ENCODE measurements at places on chromosomes 5 and 9. TPM values are rescaled to one million over a fixed set of nuclear protein-coding genes. Genes with fewer than 3 reads are reported as not detected.

DNA sequence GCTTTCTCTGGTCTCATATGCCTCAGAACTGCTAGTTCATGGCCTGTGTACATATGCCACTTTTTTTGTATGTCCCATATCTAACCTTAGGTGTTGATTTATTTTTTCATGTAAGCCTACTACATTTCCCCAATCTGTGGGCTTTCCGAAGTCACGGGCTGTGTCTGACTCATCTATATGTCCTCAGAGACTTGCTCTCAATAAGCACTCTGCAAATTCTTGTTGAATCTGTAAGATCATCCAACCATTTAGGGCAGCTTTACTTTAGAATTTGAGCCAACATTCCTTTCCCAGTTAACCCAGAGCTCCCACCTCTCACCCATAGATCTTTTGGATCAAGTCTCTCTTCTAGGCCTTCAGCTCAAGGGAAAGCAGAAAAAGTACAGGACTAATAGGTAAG is 263.4 kb downstream of the SEC61B start:
- DNase-seq = no peak

DNA sequence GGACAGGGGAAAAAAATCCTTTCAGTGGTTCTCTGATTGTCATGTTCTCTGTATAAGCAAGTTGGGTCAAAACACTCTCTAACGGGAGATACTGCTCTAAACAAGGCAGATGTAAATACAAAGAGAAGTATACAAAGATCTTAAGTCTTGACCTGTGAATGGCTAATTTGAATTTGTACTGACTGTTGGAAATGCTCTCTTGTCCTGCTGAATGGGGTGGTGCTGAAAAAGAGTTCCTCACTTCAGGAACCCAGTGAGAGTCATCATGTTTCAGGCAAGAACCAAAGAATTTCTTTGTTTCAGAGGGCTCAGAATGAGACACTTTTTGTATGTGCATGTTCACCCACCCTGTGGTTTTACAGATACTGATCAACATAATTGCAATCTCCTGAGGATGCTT is 461.0 kb downstream of the NR2F1-AS1 start:
- DNase-seq = no peak

DNA sequence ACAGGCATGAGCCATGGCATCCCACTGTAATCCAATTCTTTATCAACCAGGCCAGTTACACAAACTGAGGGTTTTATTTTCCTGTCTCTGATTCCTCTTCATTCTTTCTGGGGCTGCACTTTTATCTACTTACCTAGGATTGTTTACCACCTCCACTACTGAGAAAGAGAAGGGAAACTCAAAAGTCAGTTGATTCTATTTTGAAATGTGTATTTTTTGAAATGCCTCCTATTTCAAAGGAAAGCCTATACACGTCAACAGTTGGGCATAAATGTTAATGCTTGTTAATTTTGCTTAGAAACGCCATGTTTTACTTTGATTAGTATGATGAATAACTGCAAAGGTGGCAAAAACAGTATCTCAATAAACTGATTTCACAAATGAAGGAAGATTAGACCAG is 92.5 kb downstream of the MLLT3 start:
- no peak for DNase-seq

GRCh38 chr9:136178773-136179075 is 26.2 kb downstream of the LHX3 start:
- DNase-seq = no peak

GRCh38 chr9:127503379-127503921 is 52.1 kb downstream of the LRSAM1 start:
- no peak for DNase-seq

DNA sequence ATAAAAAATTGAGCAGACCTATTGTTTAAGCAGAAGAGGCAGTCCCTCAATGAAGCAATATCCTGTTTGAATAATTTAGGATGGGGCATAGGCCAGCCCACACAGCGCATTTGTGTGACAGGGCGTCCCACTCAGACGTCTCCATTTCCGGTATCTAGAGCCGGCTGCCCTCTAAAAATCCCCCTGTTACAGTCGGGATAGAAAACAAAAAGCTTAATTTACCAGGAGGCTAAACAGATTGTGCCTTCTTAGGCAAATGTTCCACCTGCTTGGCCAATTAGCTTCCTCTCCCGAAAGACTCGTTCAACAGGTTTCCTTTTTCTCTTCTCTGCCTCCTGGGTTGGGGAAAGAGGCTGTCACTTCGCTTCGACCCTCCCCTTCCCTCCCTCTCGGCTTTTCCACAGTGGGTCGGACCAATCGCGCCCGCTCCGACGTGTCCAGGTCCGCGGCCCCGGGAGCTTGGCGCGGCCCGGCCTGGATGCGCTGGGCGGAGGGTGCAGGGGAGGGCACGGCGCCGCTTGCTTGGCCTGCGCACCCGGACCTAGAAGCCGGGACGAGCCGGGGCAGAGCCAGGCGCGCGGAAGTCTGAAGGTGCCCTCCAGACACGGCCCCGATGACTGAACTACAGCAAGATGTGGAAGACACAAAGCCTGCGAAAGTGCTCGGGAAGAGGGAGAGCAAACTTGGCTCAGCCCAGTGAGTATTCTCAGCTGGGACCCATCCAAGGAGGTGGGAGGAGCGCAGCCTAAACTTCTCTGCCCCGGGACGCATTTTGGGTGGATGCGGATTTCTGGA is at the start of gene GRAMD2B:
TSS of gene GRAMD2B (plus strand) at position 416 of the 795 bp plus-strand sequence. CDS start at position 614, 198 bp downstream.
- DNase-seq = peak; percentile 85

GRCh38 chr5:172417983-172418630 is 36.2 kb downstream of the SH3PXD2B start:
- DNase-seq = no peak

DNA sequence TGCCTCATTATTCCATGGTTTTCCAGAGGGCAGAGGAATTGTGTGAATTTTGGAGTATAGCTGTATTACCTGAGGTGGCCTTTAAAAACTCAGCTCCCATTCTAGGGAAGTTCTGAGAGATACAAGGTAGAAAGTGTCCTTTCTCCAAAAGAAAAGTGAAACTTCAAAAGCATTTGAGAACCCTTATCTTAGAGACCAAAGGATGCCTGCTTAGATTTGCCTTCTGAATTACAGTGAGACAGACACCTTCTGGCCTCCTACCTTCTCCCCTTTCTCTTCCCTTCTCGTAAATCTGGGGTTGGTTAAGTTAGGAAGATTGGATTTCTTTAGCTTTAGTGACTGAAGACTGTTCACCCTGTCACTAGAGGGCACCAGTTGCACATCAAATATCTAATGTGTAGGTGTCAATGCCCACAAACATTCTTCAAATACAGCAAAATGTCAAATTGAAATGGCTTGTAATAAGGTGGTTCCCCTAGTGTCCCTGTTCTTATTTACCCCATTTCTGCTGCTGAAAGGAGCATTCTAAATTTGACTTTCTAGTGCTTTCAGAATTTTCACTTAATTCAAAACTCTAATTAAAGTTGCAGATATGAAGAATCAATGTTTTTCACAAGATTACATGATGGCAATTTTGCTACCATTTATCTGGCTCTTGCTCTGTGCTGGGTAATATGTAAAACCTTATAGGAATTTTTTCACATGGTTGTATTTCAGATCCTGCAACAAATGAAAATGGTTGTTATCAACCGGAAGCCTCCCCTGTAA is 46.7 kb downstream of the PRRC1 start:
- DNase-seq = peak; percentile 70

- DNase-seq = no peak
Observed at GRCh38 chr5:32511776-32512374, 67.3 kb upstream of the ZFR start.

GRCh38 chr5:155978850-155979249 is 348.1 kb upstream of the SGCD start:
- DNase-seq = no peak

PCDHB1 gene
- total RNA-seq = not detected

CDHR2 gene
- total RNA-seq = 0.25 TPM

DNA sequence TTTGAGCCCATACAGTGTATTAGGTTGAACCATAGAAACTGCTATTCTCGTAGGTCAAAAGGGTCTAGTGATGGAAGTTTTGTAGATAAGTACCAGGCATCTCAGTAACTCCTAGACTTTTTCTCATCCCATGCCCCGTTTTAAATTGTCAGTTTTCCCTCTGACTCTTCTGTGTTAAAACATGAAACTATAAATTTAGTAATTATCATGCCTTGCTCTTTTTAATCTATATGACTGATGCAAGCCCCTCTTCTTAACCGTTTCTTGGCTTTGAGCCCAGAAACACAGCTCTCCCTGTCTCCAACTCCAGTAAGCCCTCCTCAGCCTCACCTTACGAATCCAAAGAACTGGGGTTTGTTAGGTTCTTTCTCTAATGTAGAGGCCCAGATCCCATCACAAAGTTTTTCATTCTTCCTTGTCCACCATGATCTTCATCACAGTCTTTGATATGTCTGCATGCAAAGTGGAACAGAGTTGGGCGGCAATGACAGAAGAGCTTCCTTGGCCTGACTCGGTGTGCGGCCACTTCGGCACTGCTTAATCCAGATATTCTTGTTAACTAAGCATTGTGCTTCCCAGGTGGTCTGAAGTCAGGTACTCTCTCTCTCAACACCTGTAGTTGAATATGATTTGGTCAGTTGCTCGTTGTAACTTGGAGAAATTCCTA is 21.1 kb downstream of the RGMB start:
- DNase-seq = no peak

SERF1A gene
- total RNA-seq = 4.9 TPM

GRCh38 chr5:59554501-59554900 is 339.0 kb downstream of the PDE4D start:
- DNase-seq = no peak

GRCh38 chr9:89911721-89912604 is 307.2 kb downstream of the GADD45G start:
- no peak for DNase-seq

DNA sequence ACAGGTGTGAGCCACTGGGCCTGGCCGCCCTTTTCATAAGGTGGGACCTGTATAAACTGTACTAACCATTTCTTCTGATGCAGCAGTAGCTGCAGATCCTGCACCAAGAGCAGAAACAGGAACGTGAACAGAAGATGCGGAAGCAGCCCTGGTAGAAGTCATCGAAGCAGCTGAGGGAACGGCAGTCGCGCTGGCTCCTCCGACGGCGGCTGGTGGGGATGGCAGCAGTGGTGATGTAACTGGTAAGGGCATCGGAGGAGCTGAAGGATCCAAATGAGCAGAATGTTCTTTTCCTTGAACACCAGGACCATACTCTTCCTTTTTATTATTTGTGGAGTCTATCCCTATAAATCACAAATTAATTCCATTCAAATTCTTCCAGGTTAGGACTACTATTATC is 32.1 kb downstream of the POC5 start:
- DNase-seq = no peak

GRCh38 chr5:109516390-109516789 is 106.6 kb upstream of the PJA2 start:
- no peak for DNase-seq

DNA sequence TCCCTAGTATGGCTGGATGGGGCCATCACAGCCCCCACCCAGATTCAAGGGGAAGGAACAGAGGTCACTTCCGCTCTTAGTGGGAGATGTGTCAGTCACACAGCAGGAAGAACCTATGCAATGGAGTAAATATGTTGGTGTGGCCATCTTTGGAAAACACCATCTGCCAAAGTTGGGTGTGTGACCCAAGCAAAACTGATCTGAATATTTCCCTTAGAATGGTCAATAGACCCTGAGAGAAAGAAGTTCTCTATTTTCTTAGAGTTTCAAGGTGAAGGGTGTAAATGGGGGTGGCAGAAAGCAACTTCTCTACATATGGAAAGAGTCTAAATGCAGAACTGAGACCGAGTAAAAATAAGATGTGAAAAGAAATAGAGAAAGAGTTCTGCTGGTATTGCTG is 212.7 kb downstream of the ESM1 start:
- DNase-seq = no peak

DNA sequence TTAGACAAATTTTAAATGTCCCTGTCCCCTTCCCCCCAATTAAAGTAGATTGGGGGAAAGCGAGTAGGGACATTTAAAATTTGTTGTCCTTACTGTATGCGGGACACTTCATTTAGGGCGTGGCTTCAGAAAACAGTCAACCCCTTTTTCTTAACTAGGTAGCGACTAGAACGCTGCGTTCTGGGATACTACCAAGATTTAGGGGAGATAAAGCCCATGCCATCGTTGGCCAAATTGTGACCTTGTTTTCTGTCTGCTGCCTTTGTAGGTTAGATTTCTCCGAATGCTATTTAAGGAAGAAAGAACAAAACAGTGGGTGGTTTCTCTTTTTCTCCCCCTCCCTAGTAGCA is 1.2 kb downstream of the CKS2 start:
- DNase-seq = no peak

DNA sequence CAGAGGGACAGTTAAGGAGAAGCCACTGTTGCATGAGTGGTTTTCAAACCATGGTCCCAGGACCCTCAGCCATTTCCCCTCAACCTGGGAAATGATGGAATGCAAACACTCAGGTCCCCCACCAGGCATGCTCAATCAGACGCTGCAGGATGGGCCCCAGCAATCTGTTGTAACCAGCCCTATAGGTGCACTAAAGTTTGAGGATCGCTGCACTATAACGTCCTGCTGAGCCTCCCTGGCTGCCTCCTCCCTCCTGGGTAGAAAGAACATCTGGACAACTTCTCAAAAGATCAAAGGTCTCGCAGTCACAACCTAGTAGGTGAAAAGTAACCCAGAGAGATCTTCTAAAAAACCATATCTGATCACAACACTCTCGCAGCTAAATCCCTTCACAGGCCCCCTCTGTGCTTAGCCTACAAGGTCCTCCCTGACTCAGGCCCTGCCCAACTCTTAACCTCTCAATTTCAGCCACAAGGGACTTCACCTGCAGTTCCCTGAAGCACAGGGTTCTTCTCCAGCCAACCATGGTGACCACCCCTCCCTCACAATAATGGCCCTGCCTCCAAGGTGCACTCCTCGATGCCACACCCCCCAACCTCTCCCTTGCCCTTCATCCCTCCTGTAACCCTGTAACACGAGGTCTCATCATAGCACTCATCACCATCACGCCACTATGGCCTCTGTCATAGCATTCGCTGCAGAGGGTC is 3.5 kb downstream of the SHB start:
- DNase-seq = no peak

DNA sequence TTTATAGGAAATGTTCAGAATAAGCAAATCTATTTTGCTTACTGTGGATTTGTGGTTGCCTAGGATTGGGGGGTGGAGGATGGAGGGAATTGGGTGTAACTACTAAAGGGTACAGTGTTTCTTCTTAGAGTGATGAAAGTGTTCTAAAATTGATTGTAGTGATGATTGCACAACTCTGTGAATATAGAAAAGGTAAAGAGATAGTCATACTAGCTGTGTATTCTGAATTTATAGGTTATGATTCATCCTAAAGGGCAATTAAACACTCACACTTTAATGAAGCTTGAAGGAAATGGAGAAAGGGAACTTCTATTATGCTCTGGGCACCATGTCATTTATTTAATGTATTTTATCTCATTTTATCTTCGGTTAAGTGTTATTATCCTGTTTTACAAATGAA is 9.9 kb downstream of the TXNDC8 start:
- no peak for DNase-seq

GRCh38 chr9:125106285-125106893 is 36.9 kb downstream of the SCAI start:
- no peak for DNase-seq

DNA sequence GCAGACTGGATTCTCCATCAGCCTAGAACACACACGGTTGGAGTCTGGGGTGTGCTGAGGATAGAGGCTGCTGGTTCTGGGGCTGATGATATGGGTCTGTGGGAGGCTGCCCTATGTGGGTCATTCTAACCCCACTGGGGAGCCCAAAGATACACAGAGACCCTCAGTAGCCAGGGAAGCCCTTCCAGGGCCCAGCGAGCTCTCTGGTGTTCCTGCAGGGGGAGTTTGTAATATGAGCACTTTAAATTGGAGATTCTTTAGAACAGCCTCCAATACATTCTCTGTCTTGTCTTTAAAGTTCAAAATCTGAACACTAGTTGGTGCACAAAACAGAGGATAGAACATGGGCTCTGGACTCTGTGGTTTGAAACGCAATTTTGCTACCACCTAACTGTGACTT is 2.4 kb downstream of the ACTL7A start:
- DNase-seq = no peak

GRCh38 chr9:121156263-121156731 is 45.4 kb downstream of the RAB14 start:
- DNase-seq = peak; percentile 42

Data from dermis microvascular lymphatic vessel endothelial cell (primary cell).